BE2C (cell line): ENCODE measurements at places on chromosomes 3 and 15.

GRCh38 chr15:73227433-73228056, 141.2 kb downstream of the HCN4 start:
- DNase-seq = no peak

- no peak for DNase-seq
Measured at GRCh38 chr3:25471081-25471768, 43.2 kb downstream of the RARB start.

DNA sequence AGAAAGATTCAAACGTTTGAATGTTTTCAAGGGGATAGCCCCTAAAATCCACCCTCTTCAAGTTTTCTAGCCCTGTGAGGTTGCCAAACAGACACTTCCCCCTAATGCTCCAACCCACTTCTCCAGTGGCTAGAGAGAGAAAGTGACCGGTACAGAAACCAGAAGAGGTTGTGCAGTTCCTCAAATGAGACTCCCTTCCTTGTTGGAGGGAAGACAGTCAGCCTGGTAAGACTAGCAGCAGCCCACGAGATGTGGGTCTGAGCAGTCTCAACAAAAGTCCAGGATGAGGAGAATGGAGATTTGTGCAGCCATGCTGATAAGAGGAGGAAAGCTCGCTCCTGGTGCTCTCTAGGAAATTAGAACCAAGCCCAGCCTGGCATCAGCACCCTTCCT, 222.8 kb upstream of the TPRG1 start:
- DNase-seq = no peak

DNA sequence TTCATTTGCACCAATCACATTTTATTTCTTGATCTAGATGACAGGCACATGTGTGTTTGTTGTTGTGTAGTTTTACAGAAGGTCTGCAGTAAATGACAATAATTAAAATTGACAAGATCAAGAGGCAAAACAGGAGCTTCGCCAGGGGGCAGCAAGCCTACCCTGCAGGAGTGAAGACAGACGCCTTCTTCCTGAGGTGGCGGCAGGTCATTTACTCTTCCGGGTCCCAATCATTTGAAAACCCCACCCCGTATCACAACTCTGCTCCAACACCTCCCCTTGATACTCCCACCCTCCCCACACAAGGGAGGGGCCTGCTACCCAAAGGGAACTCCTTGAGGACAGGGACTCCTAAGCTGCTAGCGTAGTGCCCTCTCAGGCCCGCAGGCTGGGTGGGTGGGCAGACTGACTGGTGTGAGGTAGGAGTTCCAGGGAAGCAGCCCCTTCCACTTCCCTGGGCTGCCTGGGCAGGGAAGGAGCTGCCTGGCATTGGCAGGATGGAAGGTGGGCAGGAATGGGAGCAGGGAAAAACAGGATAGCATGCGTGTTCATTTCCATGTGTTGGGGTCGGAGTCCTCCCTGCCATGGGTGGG, 13.1 kb downstream of the CHDH start:
- DNase-seq = no peak

DNA sequence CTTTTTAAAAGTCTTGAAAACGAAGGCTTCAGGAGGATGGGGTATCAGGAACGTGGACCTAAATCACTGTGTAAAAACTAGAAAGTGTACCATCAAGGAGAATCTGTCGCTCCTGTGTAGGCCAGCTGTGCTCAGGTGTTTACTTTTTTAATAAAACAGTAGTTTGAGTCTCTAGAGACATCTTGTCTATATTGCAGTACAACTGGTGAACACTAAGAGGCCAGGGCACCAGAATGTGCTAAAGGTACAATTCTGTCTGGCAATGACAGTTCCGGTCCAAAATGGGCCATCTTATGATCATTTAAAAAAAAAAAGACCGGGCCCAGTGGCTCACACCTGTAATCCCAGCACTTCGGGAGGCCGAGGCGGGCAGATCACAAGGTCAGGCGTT, 61.8 kb upstream of the MCF2L2 start:
- no peak for DNase-seq

GRCh38 chr15:90407871-90408317, 19.9 kb downstream of the IQGAP1 start:
- DNase-seq = no peak

- DNase-seq = no peak
Measured at GRCh38 chr15:47872208-47872607, 154.9 kb downstream of the SEMA6D start.

- DNase-seq = peak; percentile 24
Measured at GRCh38 chr3:52109611-52110301, 44.5 kb downstream of the POC1A start.

- no peak for DNase-seq
Measured at GRCh38 chr3:110928016-110928662, 143.5 kb upstream of the NECTIN3 start.

DNA sequence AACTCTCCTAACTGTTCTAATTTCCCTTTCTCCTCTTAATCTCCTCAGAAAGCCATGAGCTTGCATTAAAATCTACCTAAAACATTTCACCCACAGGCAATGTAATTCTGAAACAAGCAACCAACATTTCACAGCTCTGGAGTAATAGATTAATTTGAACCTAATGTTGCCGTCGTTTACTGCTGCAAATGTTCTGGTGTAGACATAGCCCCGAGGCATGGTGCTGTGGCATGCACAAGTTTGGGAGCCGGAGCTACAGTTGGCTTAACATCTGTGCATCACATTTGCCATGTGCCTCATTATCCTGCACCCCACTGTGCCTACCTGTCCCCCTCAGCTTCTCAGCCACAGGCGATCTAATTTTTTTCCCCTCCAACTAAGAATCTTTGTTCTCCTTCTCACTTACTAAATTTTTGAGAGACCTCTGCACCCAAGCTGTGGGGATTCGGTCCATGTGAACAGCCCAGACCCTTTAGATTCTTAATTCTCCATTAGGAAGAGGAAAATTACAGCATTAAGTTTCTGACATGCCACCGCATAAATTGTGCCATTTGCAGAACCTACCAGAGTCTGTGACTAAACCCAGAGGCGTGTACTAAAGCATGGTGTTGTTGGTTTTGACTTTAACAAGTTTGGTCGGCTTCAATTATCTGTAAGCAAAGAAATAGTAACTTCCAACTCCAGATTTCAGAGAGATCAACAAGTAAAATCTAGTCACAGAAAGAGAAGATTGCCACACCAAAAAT, 419.2 kb downstream of the MECOM start:
- peak; percentile 22 for DNase-seq
